NCI-H1105 treated with DMSO at 0.1 percent for 48 hours (cell line): ENCODE measurements at places on chromosomes 5 and 9.
A peak's percentile ranks its signal among the peaks of the same experiment; 100 is the strongest.

DNA sequence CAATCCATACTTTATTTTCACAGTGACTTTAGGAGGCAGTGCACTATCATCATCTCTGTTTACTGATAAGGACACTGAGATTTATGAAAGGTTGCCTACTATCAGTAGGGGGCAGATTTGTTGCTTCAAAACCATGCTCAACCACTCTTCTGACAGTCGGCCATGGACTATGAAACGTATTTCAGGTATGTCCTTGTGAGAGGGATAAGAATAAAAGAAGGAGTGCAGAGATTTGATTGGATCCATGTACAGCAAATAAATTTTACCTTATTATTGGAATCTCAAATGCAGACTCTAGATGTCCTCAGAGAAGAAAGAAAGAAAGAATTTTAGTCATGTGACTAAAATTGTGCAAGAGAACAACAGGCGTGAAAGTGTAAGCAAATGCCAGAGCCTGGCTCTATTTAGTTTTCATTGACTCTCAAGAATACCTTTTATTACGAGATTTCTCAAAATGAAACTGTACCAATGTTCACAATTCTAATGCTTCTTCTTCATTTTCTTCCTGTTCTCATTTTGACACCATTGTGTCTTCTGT, 296.6 kb upstream of the RASA1 start:
- DNase-seq = no peak

DNA sequence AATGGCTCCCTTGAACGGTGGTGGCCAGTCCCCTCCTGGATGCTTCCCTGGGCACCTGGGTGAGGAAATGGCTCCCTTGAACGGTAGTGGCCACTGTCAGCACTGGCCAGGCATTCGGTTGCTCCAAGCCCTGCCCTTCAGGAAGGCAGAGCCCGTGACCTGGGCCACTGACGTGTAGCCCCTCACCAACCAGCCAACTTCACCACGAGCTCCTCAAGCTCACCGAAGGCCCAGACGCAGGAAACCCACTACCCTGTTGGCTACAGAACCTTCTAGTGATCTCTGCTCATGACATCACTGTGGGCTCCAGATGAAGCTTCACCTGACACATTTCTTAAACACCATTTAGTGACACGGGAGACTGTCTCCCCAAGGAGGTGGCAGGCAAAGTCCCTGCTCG, 9.2 kb downstream of the SLC6A3 start:
- no peak for DNase-seq

- peak; percentile 71 for DNase-seq
Observed at GRCh38 chr9:129482521-129483414, 138.1 kb downstream of the C9orf50 start.

- DNase-seq = no peak
Observed at GRCh38 chr5:142206801-142207200, 98.2 kb downstream of the NDFIP1 start.

GRCh38 chr9:81771571-81771970, 82.2 kb upstream of the TLE1 start:
- DNase-seq = no peak

DNA sequence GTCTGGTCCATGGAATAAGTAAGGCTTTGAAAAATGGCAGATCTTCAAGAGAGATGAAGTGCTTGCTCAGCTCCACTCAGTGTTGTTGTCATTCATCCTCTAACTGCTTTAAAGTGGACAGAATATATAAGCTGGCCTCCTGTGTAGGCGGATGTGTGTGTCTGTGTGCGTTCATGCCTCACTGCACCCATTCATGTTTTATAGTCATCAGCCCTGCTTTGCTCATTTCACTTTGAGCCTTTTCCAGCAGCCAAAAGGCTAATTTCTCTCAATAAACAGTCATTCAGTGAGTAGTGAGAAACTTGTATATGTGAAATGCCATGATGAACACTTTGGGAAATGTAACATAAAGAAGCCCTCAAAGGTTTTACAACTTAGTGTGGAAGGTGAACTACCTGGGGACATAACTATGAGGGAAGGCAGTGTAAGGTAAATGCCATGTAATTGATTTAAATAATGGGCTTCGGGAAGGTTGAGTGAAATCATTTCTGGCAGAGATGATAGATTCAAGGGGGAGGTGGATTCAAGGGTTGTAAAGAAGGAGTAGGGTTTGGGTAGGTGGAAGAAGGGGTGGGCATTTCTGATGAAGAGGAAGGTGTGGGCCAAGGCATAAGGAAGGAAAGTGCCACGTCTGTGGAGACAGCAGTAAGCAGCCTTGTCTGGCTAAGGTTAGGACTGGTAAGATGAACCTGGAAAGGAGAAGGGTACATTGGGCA, 15.7 kb downstream of the TTC23L start:
- DNase-seq = peak; percentile 92

GRCh38 chr5:120465436-120465961, 1.4 kb downstream of the PRR16 start:
- DNase-seq = peak; percentile 46

GRCh38 chr5:140000332-140000731, 42.8 kb downstream of the NRG2 start:
- peak; percentile 31 for DNase-seq

- DNase-seq = no peak
Observed at GRCh38 chr5:1299511-1299850, 4.6 kb upstream of the TERT start.
